ENCODE measurements at places on chromosomes 6 and 20.

DNA sequence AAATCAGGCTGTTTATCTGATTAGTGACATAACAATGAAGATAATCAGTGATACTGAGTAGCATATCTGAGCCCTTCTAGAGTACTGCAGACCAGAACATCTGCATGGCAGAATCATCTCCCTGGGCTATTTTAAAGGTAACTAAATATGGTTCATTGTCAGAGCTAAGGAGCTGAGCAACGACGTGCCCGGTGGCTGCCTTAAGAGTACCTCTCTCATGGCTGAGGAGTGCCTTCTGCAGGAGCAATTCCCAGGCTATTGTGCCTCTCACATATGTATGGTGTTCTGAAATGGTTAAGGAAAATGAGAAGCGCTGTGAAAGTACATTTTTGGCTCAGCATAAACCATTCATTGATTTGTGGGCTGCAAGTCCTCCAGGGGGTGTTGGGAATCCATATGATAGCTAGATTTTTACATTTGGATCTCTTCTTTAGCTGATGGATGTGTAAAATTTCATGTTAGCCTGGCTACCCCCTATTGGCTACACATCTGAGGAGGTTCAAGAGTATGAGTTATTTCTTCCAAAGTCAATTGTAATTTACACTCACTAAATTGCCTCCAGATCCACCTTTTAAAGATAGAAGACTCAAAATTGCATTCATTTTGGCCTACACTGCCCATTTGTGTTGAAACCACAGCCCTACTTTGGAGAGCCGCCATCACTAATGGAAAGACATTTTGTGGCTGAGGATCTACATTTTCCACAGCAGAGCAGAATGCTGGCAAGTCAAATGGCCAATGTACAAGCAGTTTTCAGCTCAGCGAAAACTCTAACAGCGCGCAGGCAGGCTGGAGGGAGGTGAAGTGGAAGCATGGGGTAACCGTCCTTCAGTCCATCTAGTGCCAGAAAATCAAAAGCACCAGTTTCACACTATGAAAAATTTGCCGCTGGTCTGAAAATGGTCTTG, 198.0 kb downstream of the SIM1 start:
- no peak for DNase-seq

GRCh38 chr20:6388671-6389197, 265.9 kb upstream of the FERMT1 start:
- no peak for DNase-seq

DNA sequence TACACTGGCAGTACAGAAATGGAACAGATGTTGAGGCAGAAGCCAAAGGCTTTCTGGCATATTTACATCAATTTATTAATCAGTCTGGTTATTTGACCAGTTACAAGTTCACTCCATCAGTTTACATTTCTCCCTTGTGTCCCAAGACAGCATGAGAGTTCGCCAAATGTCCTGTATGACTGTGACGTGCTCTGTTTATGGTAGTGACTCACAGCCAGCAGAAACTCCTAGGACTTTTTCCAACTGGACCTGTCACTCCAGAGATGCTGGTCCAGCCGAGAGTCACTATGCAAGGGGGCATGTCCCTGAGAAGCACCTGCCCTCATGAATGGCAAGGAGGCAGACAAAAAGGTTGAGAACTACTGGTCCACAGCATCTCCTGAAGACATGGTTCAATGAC, 160.0 kb downstream of the LRFN2 start:
- DNase-seq = no peak

- DNase-seq = no peak
These were observed 604 bp downstream of the SH3BGRL2 start for GRCh38 chr6:79631693-79632172.

- no peak for DNase-seq
These were observed 83.4 kb downstream of the JARID2 start for GRCh38 chr6:15329197-15329671.

- DNase-seq = no peak
These were observed 388.8 kb downstream of the THBS2 start for GRCh38 chr6:168864541-168865460.

GRCh38 chr6:134172020-134172705, 119.7 kb upstream of the SLC2A12 start:
- DNase-seq = no peak

DNA sequence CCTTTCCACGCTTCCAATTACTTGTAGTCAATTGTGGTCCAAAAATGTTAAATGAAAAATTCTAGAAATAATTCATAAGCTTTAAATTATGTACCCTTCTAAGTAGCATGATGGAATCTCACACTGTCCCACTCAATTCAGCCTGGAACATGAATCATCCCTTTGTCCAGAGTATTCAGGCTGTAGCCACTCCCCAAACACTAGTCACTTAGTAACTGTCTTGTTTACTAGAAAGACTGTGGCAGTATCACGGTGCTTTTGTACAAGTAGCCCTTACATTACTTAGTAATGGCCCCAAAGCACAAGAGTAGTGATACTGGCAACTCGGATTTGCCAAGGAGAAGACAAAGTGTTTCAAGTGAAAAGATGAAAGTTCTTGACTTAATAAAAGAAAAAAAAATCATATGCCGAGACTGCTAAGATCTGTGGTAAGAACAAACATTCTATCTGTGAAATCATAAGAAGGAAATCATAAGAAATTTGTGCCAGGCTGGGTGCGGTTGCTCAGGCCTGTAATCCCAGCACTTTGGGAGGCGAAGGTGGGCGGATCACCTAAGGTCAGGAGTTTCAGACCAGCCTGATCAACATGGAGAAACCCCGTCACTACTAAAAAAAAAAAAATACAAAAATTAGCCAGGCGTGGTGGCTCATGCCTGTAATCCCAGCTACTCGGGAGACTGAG, 168.5 kb upstream of the SIM1 start:
- DNase-seq = no peak

DNA sequence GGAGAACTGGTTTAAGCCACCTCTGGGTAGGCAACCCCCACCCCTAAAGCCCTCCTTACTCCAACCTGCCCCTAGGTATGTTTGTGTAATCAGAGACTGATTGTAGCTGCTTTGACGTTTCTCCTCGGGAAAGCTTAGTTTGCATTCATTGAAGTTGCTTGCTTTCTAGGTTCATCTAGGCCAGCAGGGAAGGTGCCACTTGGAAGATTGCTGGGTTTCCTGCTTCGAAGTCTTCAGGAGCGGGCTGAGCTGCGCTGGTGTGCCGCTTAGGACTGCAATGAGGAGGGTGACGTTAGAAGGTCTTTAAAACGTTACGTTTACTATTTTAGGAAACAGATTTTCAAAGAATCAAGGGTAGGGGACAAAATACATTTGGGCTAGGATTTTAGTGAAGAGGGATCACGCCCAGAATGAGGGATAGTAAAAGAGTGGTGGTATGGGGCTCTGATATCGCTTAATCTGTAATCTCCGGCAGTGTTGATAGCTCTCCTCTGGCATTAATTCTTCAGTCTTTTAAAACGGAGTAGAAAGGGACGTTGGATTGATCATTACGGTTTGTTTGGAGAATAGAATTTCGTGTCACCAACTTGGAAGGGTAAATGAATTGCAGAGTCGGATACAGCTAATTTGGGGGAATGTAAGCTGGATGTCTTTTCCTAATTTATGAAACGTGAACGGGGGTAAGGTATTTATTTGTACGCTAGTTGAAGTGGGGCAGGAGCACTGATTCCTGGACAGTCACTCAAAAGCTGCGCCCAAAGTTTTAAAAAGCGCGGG, 92.6 kb upstream of the PRDM1 start:
- DNase-seq = no peak

DNA sequence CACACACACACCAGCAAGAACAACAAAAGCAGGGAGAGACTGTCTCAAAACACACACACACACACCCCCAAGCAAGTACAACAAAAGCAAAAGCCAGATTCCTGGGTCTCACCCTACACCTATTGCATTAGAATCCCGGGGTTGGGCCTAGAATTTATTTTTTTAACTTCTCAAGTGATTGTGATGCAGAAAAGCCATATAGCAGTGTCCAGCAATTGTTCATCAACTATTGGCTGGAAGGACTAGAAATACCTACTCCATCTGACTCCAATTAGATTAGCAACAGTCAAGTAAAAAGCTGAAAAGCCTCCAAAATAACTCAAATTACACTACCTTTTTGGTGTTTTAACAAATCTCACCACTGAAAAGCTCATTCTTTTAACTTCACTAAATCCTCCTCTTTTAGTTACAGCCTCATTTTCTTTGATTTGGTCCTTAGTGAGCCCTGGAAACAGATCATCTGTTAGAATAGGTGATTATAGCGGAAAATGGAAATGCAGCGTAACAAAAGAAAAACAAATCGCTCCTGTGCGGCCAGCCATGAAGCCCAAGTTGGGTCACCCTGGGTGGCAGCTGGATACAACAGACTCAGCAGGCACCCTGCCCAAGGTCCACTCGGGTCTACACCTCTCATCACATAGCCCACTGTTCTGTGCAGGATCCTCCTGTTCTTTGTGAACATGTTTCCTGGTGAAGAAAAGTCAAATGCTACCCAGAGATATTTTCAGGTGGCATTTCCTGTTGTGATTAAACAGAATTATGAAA, 38.7 kb downstream of the STAU1 start:
- no peak for DNase-seq

DNA sequence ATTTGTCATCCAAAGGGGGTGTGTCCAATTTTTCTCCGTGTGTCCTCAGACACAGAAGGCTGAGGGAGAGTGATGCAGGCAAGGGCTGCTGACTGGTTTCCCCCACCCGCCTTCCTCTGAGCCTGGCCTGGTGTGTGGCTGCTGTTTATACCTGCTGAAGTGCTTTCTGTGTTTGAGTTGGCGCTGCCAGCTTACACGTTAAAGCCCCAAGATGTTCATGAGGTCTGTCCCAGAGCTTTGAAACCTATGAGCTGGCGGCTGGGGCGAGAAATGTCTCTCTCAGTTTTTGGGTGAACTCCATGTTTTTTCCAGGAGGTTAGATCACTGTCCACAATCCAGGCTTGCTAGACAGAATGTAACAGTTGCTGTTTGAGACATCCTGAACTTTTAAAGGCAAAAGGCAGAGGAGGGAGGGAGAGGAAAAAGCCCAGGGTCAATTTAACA, 69.0 kb upstream of the CCN2 start:
- no peak for DNase-seq

GRCh38 chr20:43558412-43559146, at the start of gene SGK2:
Gene SGK2 (plus strand): TSS chr20:43559027. CDS start chr20:43566496, 7,469 bp downstream.
- no peak for DNase-seq

DNA sequence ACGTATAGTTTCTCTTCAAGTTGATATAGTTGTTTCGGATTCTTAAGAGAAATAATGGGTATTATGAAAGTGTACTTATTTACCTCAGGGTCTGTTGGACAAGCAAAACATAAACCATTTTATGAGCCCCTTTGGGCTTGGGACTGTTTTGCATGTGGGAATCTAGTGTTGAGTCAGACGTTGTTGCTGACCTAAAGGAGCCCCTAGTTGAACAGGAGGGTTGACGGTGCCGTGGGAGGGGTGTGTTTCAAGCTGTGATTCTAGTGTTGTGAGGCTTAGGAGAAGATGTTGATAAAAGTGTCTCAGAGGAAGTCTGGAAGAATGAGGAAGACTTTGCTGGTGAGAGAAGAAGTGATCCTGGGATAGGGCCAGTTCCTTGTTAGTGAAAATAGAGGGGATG, 140.0 kb downstream of the ARID1B start:
- DNase-seq = no peak

DNA sequence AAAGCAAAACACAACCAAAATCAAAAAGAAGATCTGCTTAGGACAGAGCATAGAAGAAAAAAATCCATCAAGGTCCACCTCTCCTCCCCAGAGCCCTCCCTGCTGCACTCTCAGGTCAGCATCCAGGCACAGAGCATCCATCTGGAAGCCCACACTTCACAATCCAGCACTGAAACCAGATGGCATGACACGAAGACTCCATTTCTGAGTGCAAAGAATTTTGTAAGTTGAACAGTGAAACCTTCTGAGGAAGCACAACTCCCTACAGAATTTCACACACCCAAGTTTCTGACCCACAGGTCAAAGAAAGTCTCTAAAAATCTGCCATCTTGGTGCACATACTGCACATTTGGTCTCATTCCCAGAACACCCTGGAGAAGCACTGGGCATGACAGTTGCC, 128.8 kb upstream of the STXBP5 start:
- DNase-seq = no peak

DNA sequence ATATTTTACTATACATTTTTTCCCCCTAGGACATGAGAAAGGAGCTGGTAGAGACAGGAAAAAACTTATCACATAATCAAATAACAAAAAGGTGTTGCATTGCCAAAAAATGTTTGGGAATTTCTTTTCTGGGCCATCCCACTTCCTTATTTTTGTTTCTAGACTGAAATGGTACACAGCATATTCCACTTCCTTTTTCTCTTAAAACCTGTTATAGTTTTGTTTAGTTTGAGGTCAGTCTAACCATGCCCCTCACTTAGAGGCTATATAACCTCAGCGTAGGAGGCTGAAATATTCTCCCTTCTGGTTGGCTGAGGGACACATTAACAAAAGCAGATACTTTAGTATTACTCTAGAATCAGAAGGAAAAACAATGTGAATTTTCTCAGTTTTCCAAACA, 323.9 kb downstream of the GJA1 start:
- DNase-seq = no peak

GRCh38 chr6:162198076-162198475, 529.5 kb downstream of the PRKN start:
- no peak for DNase-seq

- no peak for DNase-seq
These were observed 87.9 kb upstream of the RBM24 start for GRCh38 chr6:17193106-17193775.

DNA sequence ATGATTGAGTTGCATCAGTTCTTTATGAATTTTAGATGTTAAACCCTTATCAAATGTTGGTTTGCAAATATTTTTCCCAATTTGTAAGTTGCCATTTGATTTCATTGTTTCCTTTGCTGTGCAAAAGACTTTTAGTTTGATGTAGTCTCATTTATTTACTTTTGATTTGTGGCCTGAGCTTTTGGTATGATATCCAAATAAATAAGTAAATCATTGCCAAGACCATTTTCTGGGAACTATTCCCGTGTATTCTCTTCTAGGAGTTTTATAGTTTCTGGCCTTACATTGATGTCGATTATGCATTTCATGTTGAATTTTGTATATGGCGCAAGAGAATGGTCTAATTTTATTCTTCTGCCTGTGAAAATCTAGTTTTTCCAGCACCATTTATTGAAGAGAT, 13.4 kb downstream of the AIG1 start:
- no peak for DNase-seq

DNA sequence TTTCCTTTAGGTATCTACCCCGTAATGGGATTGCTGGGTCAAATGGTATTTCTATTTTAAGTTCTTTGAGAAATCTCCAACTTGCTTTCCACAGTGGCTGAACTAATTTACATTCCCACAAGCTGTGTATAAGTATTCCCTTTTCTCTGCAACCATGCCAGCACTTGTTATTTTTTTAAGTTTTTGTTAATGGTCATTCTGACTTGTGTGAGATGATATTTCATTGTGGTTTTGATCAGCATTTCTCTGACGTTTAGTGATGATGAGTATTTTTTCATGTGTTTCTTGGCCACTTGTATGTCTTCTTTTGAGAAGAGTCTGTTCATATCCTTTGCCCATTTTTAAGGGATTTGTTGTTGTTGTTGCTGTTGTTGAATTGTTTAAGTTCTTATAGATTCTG, 871.1 kb downstream of the KIF16B start:
- no peak for DNase-seq

DNA sequence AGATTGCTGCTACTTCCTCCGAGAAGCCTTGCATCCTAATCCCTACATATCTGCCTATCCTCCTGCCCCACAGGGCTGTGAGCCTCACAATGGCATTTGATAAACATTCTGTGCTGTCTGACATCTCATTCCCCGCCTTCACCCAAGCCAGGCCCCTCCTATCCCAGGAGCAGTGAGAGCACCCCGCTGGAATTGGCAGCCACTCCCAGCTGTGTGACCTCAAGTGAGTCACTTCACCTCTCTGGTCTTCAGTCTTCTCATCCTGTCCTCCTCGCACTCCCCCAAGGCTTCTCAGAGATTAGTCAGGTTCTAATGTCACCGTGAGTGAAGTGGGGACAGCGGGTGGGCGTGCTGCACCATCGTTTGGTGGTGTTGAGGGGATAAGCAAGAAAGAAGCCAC, 81.7 kb downstream of the CDH22 start:
- DNase-seq = no peak
